G401 (cell line): ENCODE measurements at places on chromosomes 6 and 20. TPM values are rescaled to one million over a fixed set of nuclear protein-coding genes. Genes with fewer than 3 reads are reported as not detected.

DNA sequence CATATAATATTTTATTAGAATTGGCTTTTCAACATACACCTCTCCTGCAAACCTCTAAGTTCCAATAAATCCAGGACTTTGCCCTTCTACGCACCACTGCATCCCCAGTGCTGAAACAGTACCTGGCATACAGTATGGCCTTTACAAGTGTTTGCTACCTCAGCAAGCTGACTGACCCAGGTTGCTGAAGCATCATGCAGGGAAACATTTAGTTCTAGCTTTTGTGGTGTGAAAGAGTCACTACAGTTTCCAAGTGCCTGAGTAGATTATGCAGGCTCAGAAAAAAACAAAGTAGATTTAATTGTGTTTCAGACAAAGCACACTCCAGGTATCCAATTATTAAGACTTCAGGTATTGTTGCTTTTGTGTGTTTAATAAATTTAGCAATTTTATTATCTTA is 614.2 kb upstream of the NRSN1 start:
- no peak for DNase-seq

GRCh38 chr6:170011204-170012036 is 260.0 kb downstream of the ERMARD start:
- peak; percentile 43 for DNase-seq

GRCh38 chr20:46099491-46100287 is 9.9 kb upstream of the NCOA5 start:
- DNase-seq = peak; percentile 79

DNA sequence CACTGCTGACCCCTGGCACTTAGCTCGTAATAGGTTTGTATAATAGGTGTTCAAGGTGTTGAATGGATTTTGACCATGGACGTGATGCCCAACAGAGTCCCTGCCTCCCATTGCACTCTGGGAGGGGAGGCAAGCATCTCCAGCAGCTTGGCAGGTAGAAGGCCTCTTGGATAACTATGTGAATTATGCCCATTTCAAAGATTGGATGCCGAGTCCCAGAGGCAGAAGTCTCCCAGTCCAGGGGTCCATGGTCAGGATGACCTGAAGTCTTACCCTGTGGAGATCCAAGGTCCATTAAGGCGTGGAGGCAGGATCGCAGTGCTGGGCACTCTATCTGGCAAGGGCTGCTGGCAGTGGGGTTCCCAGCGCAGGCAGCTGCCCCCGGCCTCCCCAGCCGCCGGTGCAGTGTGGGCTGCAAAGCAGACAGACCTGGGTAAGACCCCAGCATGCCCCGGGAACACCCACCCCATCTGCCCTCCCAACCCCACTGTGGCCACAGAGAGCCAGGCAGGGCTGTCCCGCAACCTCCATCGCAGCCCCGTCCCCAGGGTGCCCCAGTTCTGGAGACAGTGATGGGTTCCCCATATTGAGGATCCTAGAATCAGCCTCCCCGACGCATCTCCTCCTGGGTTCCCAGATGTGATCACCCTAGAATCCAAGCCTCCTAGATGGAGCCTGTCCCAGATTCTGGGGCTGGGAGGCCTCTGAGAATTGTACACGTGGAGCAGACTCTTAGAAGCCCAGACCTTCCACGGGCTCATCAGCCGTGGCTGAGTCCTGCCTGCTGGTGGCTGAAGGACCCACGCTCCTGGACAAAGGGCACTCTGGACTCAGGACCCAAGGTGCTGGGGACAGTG is 44.6 kb downstream of the APCDD1L start:
- no peak for DNase-seq

GRCh38 chr6:70103798-70104197 is 199.1 kb downstream of the COL9A1 start:
- DNase-seq = no peak

DNA sequence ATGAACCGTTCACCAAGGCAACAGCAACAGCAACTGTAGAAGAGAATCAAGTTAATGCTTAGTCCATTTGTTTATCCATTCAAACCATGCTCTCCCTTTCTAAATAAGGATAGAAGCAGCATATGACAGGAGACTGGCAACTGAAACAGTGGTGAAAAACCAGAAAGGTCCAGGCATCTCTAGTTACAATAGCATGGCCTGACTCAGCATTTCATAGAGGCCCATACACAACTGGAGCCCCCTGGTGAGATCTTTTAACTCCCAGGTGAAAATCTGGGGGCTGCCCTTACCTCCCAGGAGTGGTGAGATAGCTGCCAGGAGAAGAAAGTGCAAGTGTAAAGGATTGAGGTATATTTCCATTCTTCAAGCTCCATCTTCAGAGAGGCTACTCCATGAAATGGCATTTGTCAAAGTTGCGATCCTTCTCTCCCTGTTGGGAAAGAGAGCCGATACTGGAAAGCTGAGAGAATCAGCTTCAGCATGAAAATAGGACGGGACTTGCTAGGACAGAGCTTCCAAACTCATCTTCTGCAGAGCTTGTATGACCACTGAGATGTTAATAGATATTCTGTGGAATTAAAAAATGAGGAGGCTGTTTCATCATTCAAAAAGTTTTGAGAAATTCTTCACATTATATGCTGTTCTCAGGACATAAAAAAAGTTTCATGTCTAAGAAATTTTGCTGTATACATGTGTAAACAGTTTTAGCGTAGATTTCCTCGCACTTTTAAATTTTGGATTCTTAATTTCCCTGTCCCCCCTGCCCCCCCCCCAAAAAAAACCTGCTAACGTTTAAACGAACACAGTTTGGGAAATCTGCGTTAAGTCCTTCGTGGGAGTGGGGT is 10.9 kb upstream of the SLC2A12 start:
- DNase-seq = no peak

GRCh38 chr20:48921883-48922820 is 641 bp downstream of the ARFGEF2 start:
- no peak for DNase-seq

GRCh38 chr20:61661025-61661424 is 404.7 kb downstream of the TAF4 start:
- no peak for DNase-seq

DNA sequence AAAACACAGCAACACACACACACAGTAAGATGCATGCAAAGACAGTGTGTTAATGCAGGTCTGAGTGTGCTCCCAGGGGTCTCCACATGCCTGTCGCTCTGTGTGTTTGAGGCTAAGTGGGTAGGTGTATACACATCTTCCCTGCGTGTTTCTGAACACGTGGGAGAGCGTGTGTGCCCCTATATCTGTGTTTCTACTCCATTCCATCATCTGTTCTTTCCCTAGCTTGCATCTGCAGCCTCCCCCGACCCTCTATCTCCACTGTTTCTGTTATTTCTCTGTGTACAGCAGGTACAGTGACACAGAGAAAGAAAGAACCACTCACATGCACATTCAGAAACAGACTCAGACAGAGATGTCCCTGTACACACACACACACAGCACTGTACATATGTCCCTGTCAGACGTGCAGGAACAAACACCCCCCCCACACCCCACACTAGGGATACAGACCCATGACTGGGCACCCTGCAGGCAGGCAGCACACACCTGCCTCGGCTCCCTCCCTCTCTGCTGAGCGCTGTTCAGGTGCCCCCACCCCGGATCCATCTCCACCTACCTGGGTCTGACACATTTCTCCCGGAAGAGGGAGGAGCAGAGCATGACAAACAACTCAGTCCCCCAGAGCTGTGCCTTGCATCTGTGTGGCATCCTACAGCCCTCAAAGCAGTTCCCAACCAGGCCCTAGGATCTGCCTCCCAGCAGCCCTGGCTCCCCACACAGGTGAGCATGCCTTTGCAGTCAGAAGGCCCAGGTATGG is 27.6 kb downstream of the KCNK15 start:
- DNase-seq = no peak

GRCh38 chr6:170082067-170082466 is 208.8 kb downstream of the DLL1 start:
- no peak for DNase-seq

DNA sequence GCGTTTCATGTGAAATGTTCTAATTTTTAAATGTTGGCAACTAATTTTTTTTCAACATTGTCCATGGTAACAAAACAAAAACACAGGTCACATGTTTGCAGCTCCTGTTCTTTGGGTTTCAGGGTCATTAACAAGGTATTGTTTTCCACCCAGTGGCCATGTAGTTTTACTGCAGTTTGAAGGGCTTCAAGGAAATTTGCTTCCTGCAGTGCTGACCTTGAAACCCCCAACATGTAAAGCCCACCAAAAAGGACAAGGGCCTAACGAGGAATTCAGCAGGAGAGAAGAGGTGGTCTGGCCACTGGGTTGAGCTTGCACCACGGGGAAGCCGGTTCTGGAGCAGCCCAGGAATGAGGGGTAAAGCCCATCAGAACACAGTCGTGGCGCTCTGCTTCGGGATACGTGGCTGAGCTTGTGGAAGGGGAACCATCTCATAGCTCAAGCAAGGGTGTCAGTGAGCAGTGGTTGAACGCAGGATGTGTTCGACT is 13.9 kb upstream of the KLHL31 start:
- DNase-seq = no peak

DNA sequence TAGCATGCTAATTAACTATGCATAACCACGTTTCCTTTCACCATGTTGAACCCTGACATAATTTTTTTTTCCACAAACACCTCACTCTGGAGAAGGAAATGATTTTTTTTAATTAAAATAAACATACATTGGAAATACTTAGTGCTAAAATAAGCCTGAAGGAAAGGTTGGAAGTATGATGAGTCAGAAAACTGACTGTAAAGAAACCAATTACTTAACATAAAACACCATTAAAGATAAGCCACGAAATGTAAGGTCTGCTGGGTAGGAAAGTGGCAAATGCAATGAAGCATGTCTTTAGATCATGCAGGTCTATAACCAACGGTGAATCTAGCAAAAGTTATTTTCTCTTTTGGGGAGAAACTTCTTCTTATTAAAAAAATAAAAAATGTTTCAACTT is 47.5 kb downstream of the OPRM1 start:
- no peak for DNase-seq

GRCh38 chr20:7703996-7704395 is 236.3 kb downstream of the HAO1 start:
- DNase-seq = no peak

DNA sequence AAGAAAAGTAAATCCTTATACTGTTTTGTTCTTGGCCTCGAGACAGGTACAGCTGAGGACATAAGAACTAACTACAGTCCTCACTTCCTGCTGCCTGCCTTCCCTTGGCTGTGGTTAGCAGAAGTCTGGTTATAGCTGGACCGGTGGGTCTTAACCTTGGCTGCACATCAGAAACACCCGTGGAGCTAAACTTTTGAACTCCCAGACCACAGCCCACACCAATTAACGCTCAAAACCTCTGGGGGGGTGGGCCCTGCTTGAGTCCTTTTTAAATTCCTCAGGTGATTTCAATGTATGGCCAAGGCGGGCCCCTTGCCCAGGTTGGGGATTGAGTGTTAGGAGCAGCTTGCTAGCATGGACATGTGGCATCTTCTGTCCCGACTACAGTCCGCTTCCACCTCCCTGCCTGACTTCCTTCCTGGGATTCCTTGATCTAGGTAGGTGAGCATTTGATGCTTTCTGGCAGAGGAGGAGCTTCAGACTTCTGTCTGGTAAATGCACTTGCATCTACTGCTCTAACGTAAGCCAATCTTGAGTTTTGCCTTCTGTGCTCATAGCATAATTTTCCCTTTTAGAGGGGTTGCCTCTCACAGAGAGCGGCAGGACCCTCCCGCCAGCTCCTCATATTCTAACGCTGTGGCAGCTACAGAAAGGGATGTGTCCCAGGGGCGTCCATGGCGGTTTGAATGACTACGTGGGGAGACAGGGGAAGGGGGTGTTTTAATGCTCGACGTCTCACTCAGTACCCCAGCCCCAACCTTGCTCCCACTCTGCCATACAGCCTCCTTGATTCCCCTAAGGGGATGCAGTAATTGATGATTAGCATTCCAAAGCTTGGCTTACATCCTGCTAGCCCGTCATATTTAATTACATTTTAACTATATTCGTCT is 390.1 kb downstream of the ZFAND3 start:
- no peak for DNase-seq

DNA sequence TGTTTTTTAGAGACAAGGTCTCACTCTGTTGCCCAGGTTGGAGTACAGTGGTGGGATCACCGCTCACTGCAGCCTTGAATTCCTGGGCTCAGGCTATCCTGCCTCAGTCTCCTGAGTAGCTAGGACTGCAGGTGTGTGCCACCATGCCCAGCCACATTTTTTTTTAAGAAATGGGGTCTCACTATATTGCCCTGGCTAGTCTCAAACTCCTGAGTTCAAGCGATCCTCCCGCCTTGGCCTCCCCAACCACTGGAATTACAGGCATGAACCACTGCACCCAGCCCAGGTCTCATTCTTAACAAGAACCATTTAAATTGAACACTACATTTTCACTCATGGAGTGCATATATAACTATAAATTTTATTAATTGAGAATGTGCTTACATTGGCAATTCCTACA is 20.5 kb downstream of the RPF2 start:
- no peak for DNase-seq

- DNase-seq = no peak
Observed at GRCh38 chr20:38169636-38170193, 4.6 kb upstream of the TGM2 start.

DNA sequence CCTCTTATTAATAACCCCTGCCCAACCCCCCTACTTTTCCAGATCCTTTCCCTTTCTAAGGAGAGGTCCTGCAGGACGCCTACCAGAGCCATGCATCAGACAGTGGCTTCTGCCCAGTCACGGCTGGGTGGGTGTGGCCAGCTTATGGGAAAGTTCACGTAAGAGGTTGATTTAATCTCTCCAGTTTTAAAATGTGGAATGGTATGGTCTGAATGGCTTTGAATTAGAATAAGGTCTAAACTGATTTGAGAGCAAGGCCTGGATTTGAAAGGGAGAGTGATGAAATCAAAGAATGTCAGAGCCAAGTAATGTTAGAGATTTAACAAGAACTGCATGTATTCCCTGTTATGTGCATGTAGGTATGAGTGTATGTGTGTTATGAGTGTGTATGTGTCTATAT is 275.7 kb downstream of the PAX1 start:
- DNase-seq = no peak

- no peak for DNase-seq
Observed at GRCh38 chr6:134599079-134599478, 281.2 kb upstream of the SGK1 start.

GRCh38 chr6:97026298-97026697 is 101.8 kb downstream of the KLHL32 start:
- DNase-seq = no peak

The FAM135A gene
- 25.9 and 53.4 TPM in 2 replicates for total RNA-seq

The DPPA5 gene
- total RNA-seq = not detected in 2 replicates

The TBP gene
- 32.8 and 37.8 TPM in 2 replicates for total RNA-seq

The C20orf202 gene
- total RNA-seq = not detected in 2 replicates

The GHRH gene
- not detected in 2 replicates for total RNA-seq

The SEC23B gene
- 51.9 and 66.9 TPM in 2 replicates for total RNA-seq

The PDE10A gene
- not detected in 2 replicates for total RNA-seq

The CCN2 gene
- 40.3 and 42.9 TPM in 2 replicates for total RNA-seq

The CD24 gene
- 1.3 TPM in 1 of 2 replicates, not detected in the other for total RNA-seq

The WFDC2 gene
- total RNA-seq = not detected in 2 replicates
